ENCODE measurements at places on chromosomes 7 and 10.
A peak's percentile ranks its signal among the peaks of the same experiment; 100 is the strongest.

GRCh38 chr10:1374511-1375345 lies 318.5 kb downstream of the WDR37 start:
- no peak for DNase-seq

- DNase-seq = no peak
Observed at GRCh38 chr10:97573021-97573420, 442 bp downstream of the ANKRD2 start.

DNA sequence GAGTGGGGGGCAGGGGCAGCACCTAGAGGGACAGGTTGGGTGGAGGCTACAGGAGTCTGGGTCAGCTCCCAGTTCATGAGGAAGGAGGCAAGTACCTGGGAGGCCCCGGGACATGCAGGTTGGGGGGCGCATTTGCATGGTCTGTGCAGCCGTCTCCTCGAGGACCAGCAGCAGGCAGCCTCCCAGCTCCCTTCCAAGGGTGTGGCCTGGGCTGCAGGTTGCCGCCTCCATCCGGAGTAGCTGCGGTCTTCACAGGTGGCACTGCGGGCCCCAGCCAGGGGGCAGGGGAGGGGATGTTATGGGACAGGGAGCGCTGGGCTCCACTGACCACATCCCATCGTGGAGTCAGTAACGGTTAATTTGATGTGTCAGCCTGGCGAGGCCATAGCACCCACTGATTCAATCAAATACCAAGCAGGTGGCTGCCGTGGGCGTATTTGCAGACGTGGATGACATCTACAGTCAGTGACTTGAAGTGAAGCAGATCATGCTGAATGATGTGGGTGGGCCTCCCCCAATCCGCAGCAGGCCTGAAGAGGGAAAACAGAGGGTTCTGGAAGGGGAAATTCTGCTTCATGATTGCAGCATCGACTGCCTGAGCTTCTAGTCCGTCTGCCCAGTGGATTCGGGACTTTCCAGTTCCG lies 81.6 kb downstream of the PRKAG2 start:
- DNase-seq = peak; percentile 91

- DNase-seq = no peak
Observed at GRCh38 chr10:110609605-110610004, 34.5 kb upstream of the RBM20 start.

DNA sequence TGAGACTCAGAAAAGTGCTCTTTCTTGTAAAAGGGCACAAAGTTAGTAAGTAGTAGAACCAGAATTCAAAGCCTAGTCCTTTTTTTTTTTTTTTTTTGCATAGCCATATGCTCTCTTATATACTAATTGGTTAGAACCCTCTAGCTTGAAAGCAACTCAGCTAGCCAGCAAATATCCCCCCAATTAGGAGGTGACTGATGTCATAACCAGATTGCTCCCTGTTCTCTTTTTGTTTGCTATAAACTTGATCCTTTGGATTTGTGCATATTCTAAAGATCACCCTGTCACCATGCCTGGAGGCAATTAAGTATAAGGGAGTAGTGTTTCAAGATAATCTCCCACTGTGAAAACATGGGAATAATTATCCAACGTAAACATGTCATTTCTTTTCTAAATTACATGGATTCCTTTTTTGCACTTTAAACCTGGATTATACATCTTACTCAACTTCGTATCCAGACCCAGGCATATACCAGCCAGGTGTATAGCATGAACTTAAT lies 963.4 kb downstream of the CNTNAP2 start:
- no peak for DNase-seq

- no peak for DNase-seq
Observed at GRCh38 chr7:98189559-98189958, 21.7 kb upstream of the BHLHA15 start.

DNA sequence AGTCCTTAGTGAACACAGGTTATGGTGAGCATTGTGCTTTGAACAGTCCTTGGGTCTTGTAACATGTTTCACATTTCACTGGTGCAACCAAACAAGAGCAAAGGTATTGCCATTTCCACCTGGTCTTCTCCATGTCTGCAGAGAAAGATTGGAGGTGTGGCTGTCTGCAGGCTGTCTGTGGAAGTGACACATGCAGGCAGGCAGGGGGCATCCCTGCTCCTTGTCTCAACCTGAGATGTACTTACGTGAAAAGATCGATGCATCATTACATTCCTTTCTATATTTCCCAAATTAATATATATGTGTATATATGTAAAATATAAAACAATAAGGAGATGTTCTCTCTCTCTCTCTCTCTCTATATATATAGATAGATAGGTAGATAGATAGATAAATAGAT lies 54.3 kb downstream of the LRRC18 start:
- DNase-seq = no peak

- DNase-seq = no peak
Observed at GRCh38 chr10:69232252-69232651, 12.1 kb downstream of the HKDC1 start.

GRCh38 chr10:7130191-7130911 lies 280.5 kb downstream of the SFMBT2 start:
- no peak for DNase-seq

GRCh38 chr10:8712656-8713055 lies 658.2 kb downstream of the GATA3 start:
- no peak for DNase-seq

GRCh38 chr7:156177422-156178055 lies 365.3 kb upstream of the SHH start:
- no peak for DNase-seq
